ENCODE measurements at places on chromosomes 16 and 17.
A peak's percentile ranks its signal among the peaks of the same experiment; 100 is the strongest.

DNA sequence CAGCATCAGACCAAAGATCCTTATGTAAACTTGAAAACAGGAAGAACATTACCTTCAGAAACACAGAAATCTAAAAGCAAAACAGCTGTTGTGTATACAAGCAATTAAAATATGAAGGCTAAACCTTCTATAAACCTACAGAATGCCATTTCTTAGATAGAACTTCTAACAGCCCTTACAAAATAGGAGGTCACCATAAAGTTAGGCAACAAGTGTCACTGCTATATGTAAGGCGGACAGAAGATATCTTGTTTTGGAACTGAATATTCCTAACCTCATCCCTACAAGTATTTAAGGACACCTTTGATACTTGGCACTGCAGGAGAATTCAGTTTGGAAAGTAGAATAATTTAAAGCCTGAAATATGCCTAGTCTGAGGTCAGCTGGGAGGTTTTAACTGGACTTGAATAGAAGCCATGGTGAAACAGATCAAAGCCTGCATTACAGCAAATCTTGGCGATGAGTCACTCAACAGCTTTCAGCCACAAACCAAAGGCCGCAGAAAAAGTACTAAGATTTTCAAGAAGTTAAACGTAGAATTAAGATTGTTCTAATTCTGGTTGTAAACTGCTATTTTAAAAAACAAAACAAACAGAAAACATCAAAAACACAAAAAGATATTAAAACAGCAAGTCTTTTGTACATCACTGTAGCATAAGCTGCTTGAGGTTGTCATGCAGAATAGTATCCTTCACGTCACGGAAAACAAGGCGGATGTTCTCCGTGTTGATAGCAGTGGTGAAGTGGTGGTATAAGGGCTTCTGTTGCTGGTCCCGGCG lies 42.7 kb downstream of the GNA13 start:
- DNase-seq, result peak; percentile 21

DNA sequence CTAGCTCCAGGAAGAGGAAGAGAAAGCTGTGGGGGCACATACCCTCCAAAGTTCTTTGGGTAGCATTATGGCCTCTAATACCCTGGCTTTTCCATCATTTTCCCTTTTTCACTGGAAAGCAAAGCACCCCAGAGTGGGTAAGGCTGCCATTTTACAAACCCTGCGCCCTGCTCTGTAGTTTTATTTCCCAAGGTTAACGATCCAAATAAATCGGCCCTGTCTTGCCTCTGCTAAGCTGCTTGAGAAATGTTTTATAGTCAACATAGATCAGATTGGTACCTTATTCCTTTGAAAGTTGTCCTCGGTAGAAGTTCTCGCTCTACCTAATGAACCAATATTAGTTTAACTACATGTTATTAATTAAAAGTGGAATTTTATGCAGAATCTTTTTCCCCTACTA lies 328.2 kb downstream of the NPIPA8 start:
- DNase-seq, result no peak

- no peak for DNase-seq
These were observed 217.5 kb downstream of the RBFOX1 start for GRCh38 chr16:7550096-7550495.

DNA sequence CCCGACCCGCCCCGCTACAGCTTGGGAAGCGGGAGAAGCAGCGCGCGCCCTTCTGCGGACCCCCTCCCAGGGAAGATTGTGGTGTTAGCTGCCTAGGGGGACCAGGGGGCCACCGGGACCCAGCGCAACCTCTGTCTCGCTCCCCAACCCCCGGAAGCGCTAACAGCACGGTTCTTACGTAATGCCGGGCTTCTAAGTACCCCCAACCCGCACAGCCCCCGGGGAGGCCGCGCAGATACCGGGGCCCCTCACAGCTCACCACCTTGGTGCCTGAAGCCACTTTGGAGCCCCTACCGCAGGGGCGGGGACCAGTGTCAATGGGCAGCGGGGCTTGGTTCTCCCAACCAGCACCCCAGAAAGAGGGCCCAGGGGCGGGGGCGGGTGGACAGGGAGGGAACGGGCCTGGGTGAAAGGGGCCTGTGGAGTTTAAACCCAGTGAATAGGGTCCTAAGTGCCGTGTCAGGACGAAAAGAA lies 348 bp downstream of the MPP2 start:
- no peak for DNase-seq

- DNase-seq, result no peak
These were observed 172.8 kb upstream of the CDH5 start for GRCh38 chr16:66193543-66194229.

DNA sequence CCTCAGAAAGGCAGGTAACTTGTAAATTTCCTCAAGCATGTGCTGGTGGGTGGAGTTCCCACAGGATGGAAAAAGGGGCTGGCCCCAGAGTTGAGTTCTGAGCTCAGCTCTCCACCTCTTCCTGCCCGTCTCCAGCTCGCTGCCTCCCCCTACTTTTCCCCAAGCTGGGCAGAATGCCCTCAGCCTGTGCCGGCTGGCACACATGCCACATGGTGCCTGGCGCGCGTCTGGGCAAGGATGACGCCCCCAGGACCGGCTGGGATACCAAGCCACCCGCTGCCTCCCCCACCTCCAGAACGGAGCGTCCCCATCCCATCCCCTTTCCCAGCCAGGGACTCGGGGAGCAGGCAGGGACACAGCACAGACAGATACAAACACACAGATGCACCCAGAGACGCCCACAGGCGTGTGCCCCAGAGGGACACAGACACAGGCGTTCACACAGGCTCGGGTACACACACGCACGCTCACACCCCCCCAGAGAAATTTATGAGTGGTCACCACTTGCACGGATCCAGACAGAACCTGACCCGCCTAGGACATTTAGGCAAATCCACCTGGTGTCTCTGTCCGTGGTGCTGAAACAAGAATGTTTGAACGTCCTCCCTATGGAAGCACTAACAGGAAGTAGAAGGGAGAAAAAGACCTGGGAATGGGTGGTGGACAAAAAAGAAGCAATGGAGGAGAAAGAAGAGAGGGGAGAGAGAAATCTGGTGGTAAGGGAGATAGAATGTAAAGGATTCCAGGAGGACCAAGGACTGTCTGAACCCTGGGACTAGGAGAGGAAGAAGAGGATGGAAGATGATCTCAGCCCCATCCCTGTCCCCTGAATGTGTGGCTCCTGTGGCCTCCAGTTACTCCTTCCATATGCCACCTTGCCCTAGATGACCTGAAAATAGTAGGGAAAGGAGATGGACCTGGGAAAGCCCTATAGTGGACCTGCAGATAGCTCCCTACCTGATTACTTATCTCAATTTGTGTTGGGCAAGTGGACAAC lies 15.5 kb downstream of the NEUROD2 start:
- no peak for DNase-seq

DNA sequence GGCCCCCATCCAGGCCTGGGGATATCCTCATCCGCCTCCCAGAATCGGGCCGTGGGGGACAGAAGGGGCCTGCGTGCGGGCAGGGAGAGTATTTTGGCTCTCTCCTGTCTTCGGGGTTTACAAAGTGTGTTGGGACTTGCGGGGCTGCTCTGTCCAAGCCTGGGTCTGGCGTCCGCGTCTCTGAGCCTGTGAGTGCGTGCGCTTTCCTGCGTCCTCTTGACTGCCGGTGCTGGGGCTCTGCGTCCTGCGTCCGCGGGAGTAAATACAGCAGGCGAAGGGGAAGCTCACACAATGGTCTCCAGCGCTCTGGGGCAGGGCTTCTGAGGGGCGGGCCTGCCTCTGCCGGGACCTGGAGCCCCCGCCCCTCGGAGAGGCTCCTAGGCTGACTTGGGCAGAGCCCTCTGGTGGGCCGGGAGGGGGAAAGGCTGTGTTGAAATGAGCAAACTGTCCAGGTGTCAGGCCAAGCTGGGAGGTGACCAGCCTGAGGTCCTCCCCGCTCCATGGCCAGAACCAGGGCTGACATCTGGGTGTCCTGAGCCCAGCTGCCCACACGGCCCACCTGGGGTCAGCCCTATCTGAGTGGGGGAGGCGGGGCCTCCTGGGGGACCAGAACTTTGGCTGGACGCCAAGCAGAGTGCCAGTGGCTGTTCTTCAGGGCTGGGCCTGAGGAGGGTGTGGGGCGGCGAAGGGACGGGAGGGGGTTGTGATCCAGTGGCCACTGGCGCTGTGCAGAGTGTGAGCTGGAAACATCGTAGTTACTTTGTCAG lies 233.6 kb downstream of the SEC14L1 start:
- peak; percentile 92 for DNase-seq

DNA sequence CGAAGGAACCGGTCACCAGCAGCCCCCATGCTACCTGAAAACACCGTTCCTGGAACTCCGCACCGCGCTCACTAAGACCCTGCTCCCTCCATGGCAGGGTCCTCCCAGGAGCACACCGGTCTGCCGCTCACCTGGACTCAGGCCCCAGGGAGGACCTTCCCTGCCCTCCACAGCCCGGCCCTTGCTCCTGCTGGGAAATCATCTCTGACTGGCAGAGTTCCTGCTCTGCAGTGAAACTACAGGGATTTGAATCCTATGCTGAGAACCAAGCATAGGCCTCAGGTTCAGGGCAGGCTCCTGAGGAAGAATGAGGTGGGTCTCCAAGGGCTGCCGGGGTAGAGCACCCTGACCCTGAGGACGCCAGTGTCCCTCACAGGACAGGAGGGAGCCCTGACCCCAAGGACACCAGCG lies 88.5 kb downstream of the KCNJ12 start:
- DNase-seq, result no peak

DNA sequence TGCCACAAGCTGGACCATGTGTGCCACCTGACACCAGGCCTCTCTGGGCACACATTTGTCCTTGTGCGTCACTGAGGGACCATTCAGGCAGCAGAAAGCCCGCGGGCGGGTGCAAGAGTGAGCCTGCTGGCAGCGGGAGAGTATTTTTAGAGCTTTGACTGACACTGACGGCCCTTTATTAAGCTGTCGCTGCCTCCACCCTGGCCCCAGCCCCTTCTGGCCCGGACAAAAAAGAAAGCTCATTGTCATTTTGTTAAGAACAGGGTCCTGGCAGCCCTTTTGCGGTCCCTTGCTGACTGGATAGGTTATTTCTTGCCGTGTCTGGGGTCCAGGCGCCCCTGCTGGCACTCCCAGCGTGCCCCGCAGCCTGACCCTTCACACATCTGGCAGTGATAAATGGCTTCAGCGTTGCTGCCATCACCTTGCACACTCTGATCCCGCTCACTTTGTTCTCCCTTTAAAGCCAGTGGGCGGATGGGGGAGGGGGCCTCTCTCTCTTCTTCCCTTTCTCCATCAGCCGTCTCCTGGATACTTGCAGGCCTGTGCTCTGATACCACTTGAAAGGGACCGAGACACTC lies 78.4 kb upstream of the NKD1 start:
- DNase-seq, result no peak

DNA sequence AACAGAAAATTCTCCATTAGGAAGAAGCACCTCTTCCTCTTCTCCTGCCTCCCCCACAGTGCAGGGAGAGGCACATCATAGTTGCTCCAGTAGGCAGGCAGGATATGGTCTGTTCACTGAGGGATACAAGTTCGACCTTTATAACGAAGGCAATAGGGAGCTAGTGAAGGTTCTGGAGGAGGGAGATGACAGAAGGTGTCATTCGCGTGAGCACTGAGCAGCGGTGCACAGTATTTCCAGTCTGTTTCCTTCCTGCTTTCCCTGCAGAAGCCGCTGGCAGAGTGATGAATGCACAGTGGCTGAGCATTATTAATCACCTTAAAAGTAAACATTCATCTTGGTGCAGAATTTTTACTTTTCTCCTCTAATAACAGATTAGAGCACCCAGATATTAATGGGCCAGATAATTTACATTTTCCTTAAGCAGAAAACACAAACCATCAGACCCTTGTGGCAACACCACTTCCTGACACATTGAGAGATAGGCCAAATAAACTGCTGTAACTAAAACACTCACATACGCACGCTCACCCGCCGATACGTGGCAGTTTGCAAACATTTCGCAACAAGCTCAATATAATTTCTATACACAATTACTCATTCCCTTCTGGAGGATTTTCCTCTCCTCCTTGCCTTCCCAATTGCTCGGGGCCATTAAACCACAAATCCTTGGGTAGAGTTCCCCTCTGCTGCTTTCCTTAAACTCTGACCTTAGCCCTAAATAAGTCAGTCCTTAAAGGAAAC lies 69.5 kb downstream of the AIPL1 start:
- DNase-seq, result no peak

DNA sequence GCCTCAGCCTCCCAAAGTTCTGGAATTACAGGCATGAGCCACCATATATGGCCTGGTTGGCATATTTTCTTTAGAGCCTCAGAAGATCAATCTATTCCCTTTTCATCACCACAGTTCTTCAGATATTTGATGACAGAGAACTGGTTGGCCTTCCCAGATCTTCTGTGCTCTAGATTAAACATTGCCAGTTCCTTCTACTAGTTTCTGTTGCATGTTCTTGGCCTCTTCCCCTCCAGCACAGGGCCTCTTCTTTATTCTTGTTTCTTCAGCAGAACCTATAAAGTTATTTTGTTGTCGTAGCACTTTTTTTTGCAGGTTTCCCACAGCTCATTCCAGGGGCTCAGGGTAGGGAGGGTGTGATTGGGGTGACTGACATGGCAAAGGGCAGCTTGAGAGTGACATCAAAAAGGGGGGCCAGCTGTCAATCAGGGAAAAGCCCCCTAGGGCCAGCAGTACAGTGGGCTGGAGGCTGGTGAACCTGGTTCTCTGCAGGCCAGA lies 9.3 kb downstream of the CHD9 start:
- DNase-seq, result no peak

DNA sequence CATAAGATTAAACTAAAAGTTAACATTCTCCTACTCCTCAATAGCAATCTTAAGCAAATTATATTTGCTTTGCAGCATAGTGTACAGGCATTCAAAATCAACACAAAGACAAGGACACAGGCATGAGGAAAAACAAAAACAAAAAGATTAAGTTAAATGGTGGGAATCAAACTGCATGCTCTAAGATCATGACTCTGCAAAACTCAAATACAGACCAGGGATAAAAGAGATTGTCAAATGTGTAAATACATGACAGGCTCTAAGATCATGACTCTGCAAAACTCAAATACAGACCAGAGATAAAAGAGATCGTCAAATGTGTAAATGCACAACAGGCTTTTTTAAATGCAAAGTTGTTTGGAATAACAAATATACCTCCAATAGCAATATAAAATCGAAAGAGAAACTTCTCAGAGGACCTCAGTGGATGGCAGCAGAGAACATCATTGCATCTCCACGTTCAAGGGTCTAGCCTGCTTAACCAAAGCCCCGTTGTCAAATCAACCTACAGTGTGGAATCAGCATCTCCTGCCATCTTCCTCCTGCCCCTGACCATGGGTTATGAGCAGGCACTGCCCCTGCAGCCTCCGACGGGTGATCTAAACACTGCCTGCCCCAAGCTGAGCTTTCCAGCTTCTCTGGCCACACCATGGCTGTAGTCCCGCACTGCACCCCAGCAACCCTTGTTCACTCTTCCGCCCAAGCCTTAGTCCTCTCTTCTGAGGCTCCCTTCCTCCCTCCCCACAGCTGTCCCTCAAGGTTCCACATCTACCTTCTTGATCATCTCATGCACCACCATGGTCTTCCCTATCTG lies 446.1 kb downstream of the SOX9 start:
- DNase-seq, result no peak

GRCh38 chr17:15273141-15273793 lies 8.1 kb upstream of the PMP22 start:
- DNase-seq, result no peak

- DNase-seq, result no peak
These were observed at the start of gene DERL2 for GRCh38 chr17:5485270-5486205. DERL2 (minus strand) TSS chr17:5486178; CDS start chr17:5486161, 17 bp downstream.

Data from Kasumi-1 (cell line).